ENCODE measurements at places on chromosomes 3 and 15.

DNA sequence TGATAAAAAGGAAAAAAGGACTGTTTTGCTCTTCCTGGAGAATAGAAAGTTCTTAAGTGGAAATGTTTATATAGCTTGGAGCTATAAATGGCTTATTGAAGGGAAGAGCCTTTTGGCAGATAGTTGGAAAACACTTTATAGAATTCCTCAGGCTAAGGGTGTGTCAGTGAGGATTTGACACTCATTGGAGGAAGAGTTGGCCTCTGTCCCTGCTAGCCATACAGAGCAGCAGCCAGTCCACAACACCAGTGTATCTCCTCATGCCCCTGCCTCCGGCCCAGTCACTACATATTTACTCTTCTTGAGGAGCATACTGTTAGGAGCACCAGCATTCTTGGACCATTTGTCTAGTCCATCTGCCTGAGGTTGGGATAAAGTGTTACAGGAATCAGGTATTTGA lies 36.2 kb downstream of the KLHL18 start:
- no peak for DNase-seq

DNA sequence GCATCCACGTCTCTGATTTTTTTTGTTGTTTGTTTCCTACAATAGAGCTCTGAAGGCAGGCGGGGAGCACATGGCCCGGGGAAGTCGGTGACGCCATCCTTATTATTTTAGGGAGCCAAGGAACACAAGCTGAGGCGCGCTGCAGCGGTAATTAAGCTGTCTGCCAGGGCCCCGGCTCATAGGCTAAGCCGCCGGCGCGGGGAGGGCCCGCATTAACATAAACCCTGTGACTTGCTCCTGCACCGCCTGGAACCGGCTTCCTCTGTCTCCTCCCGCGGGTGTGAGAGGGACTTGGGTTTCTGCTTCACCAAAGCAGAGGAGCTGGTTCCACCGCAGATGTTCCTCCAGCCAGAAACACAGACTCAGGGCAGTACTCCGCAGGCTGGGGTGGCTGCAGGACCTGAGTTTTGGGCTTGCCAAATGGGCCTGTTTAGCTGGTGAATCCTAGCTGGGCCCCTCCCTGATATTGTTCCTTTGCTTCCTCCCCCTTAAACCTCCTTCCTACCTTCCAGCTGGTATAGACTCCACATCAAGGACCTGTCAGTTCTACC lies 25.3 kb downstream of the ANP32A start:
- DNase-seq, result peak; percentile 54

DNA sequence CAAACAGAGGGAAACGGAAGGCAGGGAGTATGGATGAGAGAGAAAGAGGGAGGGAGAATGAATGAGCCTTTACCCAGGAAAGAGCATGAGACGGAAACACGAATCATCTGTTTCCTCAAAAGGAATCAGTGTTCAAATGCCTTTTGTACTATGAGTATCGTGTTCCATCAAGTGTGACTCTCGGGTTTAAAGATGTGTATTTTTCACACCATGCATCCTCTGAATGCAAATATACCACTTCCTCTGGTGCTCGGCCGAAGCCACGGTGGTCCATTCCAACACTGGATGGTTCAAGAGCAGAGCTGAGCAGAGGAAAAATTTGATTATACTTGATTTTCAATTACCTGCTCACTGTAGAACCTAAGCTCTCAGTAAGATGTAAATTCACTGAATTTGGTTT lies 505.1 kb downstream of the MECOM start:
- DNase-seq, result no peak

- DNase-seq, result no peak
These were observed 815.9 kb downstream of the VGLL3 start for GRCh38 chr3:86175051-86175536.

- DNase-seq, result no peak
These were observed 527.6 kb downstream of the SOX2 start for GRCh38 chr3:182239316-182239715.

- DNase-seq, result no peak
These were observed 79.3 kb upstream of the LSAMP start for GRCh38 chr3:116524453-116525210.

DNA sequence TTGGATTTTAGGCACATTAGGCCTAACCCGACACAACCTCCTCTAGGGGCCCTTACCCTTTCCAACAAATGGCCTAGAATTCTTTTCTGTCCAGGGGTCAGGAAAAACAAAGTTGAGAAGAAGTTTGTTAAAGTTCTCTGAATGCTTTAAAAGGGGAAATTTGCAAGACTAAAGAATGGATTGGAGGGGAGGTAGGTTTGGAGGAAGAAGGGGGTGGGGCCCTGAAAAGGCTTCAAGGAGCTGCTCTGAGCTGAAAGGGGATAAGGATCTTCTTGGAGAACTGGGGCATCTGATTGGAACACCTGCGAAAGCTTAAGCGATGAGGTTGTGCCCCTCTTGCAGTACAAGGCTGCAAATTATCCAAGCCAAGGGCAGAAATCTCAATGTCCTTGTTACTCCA lies 3.9 kb upstream of the SENP2 start:
- no peak for DNase-seq

DNA sequence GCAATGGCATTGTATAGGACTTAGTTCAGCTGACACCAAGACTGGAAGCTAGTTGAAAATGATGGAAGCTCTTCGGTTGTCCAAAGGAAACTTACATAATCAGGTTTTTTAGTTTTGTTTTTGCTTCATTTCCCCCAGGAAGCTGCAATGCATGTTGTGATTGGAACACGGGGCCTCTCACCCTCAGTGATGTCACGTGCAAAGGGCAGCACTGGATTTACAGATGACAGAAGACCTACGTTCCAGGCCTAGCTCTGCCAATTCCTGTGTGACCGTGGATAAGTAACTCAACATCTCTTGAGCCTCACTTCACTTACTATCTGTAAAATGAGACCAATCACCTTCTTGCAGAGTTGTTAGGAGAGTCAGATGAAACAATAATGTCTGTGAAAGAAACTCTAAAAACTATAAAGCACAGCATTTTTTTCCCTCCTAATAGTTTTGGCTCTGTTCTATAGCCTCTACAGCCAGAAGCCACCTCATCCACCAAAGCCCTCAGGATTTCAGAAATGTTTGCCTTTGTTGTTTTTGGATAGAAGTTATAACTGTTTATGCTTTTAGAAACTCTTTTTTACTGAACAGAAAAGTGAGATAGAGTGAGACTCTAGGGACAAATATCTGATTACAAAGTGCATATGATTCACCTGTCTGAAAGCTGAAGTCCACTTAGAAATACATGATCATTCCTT lies 4.6 kb downstream of the RBSN start:
- no peak for DNase-seq

DNA sequence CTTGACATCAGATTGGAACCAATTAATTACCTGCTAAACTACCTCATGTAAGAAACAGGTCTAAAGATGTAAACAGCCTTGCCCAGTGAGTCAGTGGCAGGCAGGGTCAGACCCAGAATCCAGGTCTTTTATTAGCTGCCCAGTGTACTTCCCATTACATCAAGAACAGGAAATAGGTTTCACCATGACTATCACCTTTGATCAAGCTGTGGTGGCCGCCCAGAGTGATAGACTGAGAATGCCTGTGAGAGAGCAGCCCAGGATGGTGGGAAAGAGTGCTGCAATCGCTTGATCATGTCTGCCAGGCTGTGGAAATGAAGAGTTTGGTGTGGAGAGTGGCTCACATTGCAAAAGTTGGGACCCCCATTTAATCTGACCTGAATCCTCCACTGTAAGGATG lies 61.3 kb upstream of the PIAS1 start:
- no peak for DNase-seq

DNA sequence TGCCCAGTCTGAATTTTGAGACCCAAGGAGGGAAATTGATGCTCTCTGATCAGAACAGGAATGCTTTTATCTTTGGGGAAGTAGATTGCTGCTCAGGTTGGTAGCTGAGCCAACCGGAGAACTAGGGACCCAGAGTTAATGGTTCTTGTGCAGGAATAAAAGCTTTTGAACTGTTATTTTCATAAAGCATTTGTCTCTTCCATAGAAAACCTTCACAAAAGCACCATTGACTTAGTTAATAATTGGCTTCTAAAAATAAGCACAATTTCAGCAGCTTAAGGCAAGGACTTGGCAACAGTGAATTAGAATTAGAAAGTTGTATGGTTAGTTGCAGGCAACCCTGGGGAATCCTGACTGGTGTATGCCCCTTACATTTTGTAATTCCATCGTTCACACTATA lies 53.8 kb downstream of the MAP2K1 start:
- no peak for DNase-seq

GRCh38 chr15:67854358-67854757 lies 14.5 kb upstream of the RNU6-1 start:
- no peak for DNase-seq

DNA sequence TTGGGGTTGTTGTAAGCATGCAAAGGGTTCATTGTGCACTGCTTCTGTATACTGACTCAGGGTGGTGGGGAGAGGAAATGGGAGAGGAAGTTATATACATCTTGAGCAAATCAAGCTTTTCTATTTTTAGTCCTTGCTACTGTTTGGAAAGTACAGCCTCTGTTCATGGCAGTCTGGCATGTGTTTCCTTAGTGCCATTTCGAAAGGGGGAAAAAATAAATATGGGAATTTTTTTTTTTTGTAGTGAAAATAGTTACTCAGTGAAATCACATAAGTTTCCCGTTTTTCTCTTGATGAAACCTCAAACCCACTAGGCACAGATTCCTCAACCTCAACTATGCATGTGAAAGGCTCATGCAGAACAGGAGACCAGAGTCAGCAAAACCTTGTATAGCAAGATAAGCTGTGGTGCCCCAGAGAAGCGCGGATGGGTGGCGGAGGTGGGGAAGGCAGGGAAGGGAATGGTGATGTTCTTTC lies 353.3 kb downstream of the LPP start:
- DNase-seq, result no peak

DNA sequence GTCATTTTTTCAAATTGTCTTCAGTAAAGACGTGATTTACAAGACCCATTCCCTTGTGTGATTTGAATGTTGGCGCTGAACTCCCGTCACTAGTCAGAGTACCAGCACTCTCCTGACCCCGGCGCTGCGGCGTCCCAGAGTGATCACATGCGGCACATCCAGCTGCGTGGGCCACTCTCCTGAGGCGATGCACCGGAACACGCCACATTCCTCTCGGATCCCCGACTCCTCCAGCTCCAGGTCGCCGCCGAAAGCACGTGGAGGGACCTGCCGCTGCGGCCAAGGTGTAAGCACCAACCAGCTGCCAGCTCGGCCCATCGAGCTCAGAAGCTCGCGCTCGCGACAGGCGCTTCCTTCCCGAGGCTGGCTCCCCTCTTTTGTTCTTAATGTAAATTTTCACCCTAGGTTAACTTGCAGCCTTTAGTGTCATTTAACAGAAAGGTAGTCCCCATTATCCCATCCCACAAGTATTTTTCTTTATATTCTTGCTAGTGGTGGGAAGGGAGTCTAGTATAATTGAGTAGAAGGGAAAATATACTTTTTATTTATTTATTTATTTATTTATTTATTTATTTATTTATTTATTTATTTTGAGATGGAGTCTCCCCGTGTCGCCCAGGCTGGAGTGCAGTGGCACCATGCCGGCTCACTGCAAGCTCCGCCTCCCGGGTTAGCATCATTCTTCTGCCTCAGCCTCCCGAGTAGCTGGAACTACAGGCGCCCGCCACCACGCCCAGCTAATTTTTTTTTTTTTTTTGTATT lies 61.7 kb upstream of the VGLL3 start:
- DNase-seq, result no peak

DNA sequence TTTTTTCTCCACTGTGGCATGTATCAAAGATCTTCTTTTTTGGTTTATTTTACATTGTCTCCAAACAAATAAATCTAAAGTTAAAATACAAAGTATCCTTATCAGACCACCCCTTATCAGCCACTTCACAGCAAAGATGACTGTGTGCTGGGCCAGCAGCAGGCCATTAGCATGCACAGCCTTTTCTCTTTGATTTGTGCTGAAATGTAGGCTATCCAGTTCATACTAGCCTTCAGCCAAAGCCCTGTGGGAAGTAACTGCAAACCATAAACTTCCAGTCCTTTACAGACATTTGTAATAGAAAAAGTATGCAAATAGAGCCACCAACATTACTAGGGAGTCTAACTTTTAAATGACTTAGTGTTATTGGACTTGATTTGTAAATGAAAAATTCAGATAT lies 816.3 kb downstream of the FHIT start:
- no peak for DNase-seq

- no peak for DNase-seq
These were observed 2.0 kb upstream of the NFKBIZ start for GRCh38 chr3:101847328-101847727.

DNA sequence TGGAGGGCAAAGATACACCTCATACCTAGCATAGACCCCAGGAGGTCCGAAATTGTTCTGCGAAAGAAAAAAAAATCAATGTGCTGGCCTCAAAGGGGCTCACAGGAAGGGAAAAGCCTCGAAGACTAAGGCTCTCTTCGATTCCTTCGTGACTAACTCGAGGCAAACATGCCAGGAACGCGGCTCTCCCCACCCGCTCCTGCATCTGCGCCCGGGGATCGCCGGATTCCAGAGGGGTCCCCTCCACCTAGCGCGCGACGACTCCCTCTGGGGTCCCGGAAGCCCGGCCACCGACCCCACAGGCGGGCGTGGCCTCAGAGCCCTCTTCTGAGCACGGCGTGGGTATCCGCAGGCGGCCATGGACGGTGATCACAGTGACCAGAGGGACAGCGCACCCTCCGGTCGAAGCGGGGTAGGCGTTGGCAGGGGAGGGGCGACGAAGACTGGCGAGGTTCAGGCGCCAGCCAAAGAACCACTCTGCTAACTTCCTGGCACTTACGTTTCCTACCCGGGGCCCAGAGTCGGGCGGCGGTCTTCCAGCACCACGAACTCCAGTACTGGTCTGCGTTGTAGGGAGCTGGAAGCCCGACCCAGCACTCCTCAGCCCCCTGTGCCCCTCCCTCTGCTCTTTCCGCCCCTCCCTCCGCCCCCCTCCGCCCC lies 515 bp upstream of the EIF3J start:
- DNase-seq, result peak; percentile 63

DNA sequence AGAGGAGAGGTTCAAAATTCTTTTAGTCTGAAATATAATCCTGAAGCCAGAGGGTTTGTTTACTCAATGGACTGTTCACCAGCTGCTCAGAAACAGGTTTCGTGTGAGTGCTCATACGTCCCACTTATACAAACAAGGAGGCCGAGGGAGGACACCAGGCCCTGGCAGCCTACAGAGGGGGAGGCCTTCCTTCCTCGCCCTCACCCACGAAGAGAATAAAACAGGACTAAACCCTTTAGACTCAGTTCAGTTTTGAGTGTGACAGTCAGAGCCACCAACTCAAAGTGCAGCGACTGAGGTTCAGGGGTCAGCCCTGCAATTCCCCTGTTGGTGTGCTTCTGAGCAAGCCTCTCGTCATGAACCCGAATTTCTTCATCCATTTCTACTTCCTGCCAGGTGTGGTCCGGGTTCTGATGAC lies 17.3 kb downstream of the FAM174B start:
- no peak for DNase-seq
